ENCODE measurements at places on chromosomes 4 and X.

DNA sequence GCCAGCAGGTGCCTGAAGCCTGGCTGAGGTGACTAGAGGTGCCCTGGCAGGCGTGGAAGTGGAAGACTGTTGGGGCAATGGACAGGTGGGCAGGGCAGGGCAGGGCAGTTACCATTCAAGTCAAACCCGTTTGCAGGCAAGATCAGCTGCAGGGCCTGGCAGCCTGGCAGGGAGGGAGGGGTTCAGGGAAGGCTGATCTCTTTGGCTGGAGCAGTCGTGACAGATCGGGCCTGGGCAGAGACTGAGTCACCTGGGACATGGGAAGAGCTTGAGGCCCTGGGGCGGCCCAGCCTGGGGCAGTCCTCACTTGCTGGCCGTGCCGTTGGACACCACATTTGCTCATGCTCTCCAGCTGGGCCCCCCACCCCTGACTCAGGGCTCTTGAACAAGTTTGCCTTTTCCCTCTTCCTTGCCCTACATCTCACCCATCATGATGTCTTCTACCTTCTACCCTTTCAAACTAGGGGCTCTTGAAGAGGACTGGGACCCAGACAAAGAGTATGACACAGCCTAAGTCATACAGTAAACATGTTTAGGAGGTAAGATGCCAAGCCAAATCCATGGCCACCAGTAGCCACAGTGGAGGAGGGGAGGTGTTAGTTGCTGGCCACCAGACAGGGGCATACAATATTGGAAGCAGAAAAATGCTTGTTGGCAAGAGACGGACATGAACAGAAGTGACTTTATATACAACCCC, 2.0 kb upstream of the ZNF185 start:
- no peak for DNase-seq

DNA sequence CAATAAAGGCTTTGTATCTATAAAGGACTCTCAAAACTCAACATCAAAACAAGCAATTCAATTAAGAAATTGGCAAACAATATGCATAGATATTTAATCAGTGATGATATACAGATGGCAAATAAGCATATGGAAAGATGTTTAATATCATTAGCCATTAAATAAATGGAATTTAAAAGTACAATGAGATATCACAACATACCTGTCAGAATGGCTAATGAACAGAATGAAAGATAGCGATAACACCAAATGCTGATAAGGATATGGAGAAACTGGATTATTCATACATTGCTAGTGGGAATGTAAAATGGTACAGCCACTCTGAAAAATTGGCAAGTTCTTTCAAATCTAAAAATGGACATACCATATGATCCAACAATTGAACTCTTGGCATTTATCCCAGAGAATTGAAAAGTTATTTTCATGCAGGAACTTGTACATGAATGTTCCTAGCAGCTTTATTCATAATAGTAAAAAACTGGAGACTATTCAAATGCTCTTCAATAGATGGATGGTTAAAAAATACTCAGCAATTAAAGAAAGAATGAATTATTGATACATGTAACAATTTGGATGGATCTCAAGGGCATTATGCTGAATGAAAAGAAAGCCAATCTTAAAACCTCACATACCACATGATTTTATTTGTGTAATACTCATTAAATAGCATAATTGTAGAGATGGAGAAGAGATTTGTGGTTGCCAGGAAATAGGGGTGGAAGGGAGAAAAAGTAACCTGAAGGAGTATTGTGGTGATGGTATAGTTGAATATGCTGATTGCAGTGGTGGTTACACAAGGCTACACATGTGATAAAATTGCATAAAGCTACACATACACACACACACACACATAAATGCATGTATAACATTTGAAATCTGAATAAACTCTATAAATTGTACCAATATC, 45.9 kb upstream of the ALG13 start:
- no peak for DNase-seq

DNA sequence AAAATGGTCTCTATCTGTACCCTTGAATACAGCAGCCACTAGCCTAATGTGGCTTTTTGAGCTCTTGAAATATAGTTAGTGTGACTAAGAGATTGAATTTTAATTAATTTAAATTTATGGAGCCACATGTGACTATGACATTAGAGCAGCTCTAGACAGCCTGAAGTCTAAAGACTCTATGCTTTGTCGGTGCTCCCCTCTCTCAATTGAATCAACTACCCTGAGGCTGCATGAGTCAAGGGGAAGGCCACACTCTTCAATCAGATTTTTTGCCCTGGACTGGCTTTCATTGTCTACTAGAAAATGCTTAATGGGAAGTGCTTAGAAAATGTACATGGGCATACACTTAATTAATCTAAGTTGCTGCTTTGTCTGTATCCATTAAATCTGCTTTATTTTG, 11.7 kb downstream of the TLR7 start:
- no peak for DNase-seq

DNA sequence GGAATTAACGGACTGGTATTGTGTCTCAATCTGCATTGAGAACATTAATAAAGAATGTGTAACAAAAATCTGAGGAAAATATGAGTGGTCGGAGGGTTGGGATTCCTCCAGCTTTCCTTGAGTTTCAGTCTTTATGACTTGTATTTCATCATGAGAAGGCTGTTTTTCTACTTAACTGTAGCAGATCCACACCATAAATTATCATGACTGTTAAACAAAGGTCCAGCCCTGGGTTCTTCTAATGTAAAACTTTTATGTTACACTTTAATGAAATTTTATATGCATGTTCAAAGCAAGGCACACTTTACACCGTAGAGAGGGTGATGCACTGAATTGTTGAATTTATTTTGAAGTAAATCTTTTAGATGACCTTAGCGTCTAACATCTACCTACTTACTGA, 7.0 kb downstream of the AFF2 start:
- no peak for DNase-seq

DNA sequence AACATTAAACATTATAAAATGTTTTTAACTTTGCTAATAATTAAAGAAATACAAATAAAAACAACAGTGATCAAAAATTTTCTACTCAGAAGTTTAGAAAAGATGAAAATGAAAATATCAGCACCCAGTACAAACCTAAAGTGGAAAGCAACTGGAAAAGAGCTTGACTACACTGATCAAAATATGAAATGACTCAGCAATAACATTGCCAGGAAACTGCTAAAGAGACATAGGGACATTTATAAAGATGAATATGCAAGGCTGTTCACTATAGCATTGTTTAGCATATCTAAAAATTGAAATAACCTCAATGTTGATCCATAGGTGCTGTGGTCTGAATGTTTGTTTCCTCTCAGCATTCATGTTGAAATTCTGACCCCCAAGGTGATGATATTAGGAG, 88.5 kb upstream of the NOCT start:
- no peak for DNase-seq

Measured in AG09309 (cell line).